Stimulated activated naive CD8-positive, alpha-beta T cell treated with anti-CD3 and anti-CD28 coated beads, Interleukin-15, amount 100 ng/mL, for 72 hours (primary cell): ENCODE measurements at places on chromosomes 13 and 19.

DNA sequence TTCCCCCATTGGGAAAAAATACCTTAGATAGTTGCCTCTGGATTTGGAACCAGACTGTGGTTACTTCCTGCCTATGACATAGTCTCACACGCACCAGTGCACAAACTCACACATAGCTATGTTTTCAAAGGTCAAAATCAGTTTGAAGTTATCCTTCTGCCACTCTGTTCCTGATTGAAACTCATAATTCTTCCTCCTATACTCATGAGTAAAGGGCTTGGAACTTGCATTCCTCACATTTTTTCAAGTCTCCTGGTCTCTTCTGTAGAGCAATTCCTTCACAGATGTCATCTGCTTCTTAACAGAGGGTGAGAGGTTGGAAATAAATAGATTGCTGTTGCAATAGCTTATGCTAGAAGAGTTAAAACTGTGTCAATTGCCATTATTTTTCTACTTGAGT lies 18.6 kb upstream of the POSTN start:
- DNase-seq, result no peak

DNA sequence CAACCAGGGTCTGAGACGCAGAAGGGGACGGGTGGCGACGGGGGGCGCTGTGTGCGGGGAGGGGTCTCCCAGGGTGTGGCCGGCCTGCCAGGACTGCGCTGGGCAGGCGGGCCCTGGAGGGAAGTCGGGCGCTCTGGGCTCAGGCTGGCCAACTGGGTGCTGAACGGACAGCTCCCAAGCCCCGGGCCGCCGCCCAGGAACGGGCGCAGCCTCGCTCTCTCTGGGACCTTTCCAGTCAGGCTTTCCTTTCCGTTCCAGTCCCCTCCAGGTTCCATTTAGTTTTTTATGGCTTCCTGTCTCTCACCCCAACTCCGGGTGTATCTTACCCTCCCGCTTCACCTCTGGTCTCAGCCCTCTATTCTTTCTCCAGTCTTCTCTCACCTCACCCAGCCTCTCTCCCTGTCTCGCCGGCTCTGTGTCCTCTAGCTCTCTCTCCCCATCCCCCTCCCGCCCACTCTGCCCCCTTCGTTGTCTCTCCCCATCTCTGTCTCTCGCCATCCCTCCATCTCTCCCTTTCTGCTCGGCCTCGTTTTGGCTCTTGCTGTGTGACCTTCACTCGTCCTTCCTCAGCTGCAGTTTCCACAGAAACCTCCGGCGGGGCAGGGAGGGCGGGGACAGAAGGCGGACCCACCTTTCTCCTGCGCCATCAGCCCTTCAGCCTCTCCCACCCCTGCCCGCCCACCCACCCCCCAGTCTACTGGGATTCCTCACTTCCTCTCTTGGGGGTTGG lies 3.3 kb upstream of the ATP1A3 start:
- peak; percentile 51 for DNase-seq

GRCh38 chr19:10501971-10502523 lies 1.1 kb downstream of the KEAP1 start:
- peak; percentile 60 for DNase-seq

- no peak for DNase-seq
These were observed 24.8 kb downstream of the UPF1 start for GRCh38 chr19:18856385-18857126.

DNA sequence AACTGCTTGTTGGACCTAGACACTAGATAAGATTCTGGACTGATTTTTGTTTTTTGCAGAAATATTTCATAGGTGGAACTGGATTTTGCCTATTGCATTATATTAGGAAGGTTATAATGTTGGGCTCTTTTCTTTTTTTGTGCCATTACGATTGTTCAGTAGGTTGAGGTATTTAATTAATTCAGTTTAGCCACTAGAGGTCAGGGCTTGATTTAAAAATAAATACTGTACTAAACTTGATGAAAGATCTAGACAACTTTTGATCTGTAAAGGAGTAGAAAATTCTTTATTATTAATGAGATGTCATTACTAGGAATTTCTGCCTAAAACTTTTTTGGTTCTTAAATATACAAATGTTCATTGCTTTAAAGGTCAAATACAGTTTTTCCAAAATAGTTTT lies 15.2 kb upstream of the SUPT20H start:
- no peak for DNase-seq

DNA sequence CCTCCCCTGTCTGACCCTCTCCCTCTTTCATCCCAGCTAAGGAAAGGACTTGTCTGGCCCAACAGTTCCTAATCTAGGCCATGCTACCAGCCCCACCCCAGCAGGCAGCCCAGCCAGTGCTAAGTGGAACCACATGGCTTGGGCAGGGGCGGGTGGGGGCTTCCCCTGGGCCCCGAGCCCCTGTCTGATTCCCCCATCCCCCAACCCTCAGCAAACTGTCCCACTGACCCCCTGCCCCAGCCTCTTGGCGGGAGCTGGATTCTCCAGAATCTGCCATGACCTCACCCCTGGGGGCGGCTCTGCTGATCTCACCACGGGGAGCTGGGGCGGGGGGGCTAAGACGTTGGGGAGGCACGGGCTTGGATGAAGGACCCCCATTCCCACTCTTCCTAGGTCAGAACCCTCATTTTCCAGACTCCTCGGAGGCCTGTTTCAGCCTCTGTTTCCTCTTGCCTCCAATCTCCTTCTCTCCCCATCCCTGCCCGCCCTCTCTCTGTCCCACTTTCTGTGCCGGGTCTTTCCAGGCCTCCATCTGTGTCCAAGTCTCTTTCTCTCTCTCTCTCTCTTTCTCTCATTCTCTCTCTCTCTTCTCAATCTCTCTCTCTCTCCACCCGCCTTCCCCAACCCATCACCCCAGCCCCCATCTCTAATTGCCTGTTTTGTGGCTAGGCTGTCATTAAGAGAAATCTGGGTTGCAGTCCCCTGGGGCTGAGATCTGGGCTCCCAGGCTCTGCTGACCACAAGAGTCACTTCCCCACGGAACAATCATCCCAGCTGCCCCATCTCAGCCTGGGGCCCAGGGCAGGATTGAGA lies 2.7 kb downstream of the COL5A3 start:
- DNase-seq, result no peak

DNA sequence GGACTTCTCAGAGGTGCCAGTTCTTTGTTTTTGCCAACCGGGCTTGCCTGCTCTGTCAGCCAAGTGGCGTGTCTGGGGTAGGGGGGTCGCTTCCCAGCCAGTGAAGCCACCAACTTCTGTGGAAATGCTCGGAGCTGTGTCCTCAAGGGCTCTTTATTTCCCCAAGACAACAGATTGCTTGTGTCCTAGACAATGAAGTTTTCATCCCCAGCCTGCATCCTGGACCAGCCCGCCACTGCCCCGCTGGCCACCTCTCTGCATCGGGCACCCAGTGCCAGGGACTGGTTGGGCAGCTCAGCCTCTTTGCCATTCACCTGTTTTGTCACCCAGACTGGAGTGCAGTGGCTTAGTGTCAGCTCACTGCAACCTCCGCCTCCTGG lies 3.7 kb downstream of the RAB11B start:
- no peak for DNase-seq

DNA sequence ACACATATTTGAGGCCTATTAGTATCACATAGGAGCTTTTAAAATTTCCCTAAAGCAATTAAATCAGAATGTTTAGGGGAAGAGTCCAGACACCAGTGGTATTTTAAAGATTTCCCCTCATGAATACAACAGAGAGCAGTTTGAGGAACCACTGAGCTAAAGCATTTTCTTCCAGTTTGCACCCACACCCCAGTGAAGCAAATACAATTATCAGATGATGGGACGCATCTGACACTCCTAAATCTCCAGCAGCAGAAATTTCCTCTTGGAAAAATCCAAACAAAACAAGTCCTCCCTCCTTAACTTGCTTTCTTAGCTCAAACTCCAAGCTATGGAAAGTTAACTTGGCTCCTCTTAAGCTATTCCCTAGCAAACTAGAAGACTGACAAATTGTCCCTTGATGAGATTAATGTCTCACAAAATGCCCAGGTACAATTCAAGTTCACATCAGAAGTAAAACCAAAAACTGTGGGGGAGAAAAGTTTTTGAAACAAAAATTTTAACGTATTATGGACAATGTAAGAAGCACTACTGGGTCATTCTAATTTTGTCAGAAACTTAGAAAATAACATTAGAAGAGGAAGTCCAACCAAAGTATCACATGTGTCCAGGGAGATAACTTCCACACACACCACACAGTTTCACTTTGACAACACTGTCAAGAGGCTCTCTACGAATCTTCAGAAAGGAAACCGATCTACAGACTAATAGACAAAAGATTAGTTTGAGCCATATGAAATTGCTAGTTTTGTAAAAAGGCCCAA lies 74.1 kb downstream of the ABCC4 start:
- DNase-seq, result no peak

GRCh38 chr13:97224544-97225300 lies 2.6 kb downstream of the MBNL2 start:
- DNase-seq, result peak; percentile 30

DNA sequence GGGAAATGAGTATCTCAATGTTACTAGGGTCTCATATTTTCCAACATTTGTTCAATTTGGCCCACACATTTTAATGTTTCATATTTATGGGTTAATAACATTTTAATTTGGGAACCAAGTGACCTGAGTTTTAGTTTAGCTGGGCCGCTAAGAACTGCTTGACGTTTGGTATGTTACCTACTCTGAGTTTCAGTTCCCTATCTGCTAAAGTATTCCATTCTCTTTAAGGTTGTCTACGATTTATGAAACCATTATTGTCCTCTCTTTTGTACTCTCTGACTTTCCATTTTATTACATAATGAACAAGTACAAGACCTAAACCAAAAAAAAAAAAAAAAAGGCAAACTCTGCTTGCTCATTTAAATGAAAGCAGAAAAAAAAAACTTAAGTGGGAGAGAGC lies 89.9 kb downstream of the FGF14 start:
- no peak for DNase-seq

- DNase-seq, result no peak
These were observed 146.3 kb downstream of the GGACT start for GRCh38 chr13:100442095-100442832.

GRCh38 chr19:325173-325936 lies 19.2 kb downstream of the MIER2 start:
- DNase-seq, result no peak

- no peak for DNase-seq
These were observed 47.5 kb downstream of the C13orf46 start for GRCh38 chr13:113926301-113926761.

GRCh38 chr13:108377646-108378206 lies 108.2 kb downstream of the TNFSF13B start:
- no peak for DNase-seq

GRCh38 chr19:18423258-18424020 lies 4.2 kb downstream of the SSBP4 start:
- no peak for DNase-seq

DNA sequence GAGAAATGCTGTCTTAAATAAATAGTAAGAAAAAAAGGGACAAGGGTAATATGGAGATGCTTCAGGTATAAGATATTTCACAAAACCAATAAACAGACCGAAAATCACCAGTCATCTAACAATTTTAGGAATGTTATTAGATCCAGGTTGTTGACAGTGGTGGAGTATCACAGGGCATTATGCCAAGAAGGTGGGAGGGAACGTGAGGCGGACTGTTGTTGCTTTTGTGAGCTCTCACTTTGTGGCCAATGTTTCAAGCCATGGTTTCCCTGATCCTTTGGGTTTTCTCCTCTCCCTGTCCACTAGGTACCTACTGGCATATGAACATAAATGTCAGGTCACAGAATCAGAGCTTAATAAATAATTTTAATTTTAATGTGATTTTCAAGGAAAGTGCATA lies 790.3 kb upstream of the SLITRK1 start:
- no peak for DNase-seq

DNA sequence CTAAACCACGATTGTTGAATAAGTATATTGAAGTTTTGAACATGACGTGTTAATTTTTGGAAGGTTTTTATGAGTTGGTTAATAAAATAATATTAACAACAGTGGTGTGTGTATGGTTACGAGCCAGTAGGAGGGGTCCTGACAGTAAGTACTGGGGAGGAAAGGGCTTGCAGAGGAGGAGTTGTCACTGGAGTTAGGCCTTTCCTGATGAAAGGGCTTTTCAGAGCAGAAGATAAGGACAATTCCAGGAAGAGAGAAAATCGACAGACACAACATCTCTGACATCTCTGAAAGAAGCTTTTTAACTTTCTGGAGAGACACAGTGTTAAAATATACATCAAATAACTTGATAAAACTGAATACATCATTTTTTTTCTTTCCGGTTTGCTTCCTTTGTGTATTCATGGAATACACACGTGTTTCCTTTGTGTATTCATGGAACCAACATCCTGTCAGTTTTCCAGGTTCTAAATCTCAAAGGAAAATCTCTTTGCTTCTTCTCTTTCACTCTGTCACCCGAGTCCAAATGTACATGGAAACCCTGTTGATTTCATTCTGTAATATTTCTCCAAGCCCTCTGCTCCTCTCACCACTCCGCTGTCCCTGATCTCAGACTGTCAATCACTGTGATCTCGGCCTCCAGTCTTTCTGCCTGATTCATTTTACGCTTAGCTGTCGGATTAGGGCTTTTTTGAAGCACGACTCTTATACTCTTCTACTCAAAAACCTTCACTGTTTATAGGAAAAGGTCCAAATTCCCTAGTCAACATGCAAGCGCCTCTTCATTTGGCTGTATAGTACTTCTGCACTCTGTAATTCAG lies 374.4 kb downstream of the DLEU7 start:
- no peak for DNase-seq

- DNase-seq, result no peak
These were observed 50.8 kb downstream of the DPY19L3 start for GRCh38 chr19:32456406-32456805.

- DNase-seq, result no peak
These were observed 20.3 kb upstream of the RNASEH2B start for GRCh38 chr13:50889317-50889716.

DNA sequence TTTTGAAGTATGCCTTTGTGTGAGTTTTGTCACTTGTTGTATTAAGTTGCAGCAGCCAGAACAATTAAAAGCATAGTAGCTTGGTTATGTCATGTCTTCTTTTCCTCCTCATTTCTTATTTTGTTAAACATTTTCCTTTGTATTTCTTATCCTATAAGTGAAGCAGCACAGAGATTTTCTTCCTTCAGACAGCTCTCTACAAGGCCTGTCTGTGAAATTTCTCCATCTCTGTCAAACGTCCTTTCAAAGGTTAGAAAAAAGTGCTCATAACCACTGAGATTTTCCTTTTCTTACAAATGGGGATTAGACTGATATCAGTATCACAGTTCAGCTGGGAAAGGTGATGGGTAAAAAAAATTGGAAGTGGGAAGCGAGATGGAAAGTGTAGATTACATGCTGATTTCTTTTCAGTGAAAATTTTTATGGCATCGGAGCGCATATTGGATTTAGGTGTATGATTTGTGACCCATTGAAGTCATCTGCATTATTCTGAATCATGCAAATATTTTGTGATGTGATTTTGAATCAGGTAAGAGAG lies 71.7 kb downstream of the GPC5 start:
- no peak for DNase-seq

DNA sequence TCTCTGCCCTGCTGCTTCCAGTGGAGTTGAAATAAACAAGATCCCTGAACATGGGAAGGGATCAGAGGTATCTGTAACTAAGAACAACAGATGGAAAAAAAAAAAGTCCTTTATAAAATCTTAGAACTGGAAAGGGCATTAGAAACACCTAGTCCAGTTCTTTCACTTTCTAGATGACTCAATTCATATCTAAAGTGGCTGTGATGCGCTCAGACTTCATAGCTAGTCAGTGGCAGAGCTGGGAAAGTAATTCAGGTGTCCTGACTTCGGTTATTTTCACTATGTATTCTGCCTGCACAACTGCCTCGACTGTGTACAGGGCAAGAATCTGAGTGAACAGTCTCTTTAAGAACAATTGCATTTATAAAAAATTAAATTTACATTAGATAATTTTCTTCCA lies 151.8 kb upstream of the TMTC4 start:
- no peak for DNase-seq
